ENCODE measurements at places on chromosomes 16 and 17.
A peak's percentile ranks its signal among the peaks of the same experiment; 100 is the strongest.

DNA sequence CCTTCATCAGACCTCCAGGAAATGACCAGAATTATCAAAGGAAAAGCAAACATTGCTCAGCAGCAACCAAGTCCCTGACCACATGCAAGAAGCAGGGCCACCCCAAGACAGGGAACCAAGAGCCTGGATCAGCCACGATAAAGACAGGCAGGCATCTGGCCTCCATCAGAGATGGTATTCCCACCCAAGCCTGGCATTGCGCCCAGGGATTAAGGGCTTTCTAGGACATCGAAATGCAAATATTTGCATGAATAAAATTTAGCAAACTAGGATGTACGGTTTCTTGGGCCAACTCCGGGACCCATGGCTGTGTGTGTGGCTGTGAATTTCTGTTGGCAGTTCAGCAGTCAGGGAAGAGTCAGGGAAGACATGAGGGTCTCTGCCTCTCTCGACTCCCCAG lies 241.4 kb upstream of the DYNLRB2 start:
- peak; percentile 16 for DNase-seq

- peak; percentile 29 for DNase-seq
Observed at GRCh38 chr16:17312094-17312710, 158.6 kb downstream of the XYLT1 start.

DNA sequence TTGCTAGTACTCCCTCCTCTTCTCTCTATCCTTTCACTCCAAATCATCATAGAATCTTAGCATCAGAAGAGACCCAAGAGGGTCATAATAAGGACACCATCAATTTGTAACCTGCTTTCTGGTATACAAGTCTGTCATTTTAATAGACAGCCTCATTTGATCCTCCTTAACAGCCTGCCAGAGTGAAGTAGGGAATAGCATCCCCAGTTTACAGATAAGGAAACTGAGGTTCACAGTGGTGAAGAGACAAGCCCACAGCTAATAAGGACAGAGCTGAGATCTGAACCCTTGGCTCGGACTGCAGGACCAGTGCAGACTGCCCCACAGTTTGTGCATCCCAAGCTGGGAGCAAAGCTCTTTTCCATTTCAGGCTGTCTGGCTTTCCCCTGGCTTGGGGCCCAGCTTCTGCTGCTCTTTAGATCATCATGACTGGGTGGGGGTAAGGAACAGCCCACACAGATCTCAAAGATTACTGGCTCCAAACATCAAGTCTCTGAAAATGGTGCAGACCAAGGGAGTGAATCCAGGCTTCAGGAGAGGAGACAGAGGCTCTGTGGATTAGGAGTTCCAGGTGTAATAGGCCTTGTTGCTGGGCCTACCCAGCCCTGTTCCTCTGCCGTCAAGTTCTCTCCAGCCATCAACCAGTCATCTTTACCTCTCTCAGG lies 10.3 kb upstream of the IGFBP4 start:
- DNase-seq: peak; percentile 70

DNA sequence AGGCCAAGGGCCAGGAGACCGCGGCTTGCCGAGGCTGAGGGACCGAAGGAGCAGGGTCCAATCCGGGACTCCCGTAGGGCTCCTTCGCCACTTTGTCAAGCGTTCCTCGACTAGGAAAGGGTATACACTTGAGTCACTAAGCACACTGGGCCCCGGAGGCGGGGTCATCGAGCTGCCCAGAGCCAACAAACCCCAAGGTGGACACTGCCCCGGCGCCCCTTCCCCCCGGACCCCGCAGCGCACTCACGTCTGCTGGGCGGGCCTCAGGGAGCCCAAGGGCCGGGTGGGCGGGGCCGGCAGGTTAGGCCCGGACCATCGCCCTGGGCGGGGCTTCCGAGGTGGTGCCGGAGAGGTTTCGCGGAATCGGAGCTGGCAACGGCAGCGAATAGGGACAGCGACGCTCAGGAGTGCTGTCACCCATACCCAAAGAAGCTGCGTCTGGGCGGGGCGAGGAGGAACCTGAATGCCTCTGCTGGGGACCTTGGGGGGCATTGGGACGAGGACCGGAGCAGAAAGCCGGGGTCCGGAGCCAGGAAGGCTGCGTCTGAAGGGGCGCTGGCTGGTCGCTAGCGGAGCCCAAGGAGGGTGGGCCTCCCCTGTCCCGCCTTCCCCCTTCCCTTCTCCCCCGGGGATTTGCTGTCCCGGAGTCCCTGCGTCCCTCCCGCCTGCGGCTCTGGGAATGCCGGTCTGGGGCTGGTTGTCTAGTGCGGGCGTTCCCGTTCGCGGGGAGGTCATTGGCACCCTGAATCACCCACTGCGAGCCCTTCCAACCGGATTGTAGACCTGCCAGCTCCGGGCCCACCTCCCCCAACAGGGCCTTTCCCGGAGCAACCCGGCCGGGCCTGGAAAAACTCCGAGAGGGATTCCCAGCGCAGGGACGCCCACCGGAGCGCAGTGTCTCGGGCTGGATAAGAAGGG lies 118.2 kb upstream of the SMURF2 start:
- DNase-seq: peak; percentile 10

DNA sequence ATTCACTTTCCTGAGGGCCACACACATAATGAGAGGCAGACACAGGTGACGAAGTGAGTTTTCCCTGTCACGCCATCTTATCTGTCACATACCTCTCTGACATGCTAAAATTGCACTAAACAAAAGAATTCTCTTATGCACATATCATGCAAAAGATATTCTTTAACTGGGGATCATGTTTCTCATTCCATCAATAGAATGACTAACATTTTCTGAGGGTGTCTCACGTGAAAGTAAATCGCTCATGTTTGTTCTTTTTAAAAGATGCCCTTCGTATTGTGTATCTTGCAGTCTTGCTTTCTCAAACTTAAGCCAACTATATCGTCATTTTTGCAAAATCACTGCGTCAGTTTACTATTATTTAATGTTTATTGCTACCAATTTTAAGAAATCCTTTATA lies 306.4 kb downstream of the WWOX start:
- DNase-seq: no peak

- DNase-seq: no peak
Observed at GRCh38 chr16:4888428-4889135, 41.3 kb downstream of the UBN1 start.

- DNase-seq: no peak
Observed at GRCh38 chr17:39601758-39602532, 5.8 kb downstream of the NEUROD2 start.

DNA sequence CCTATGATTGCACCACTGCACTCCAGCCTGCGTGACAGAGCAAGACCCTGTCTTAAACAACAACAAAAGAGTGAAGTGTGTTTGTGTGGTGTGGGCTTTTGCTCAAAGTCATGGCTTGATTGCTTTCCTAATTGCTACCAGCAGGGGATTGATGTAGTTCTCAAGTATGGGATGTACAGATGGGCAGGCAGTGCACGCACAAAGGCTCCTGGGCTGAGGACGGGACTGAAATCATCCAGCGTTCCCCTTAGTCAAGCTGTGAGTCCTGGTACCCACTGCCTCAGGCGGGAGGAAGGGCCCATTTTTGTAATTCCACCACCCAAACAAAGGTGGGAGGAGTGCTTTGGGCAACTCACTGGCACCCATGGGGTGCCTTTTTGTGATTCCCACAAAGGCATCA lies 47.3 kb downstream of the GDE1 start:
- DNase-seq: no peak

Data from astrocyte (in vitro differentiated cells and primary cell).